Activated naive CD8-positive, alpha-beta T cell treated with anti-CD3 and anti-CD28 coated beads, Interleukin-2, amount 10 ng/mL, durations not matched to agents 7 days and 5 days (primary cell): ENCODE measurements at places on chromosomes 16 and 17. TPM values are rescaled to one million over a fixed set of nuclear protein-coding genes. Genes with fewer than 3 reads are reported as not detected.

Gene RCVRN
- not detected for total RNA-seq

Gene EVI2A
- total RNA-seq: 78.3 TPM

Gene PERCC1
- 0.57 TPM for total RNA-seq

Gene KRT24
- total RNA-seq: not detected

DNA sequence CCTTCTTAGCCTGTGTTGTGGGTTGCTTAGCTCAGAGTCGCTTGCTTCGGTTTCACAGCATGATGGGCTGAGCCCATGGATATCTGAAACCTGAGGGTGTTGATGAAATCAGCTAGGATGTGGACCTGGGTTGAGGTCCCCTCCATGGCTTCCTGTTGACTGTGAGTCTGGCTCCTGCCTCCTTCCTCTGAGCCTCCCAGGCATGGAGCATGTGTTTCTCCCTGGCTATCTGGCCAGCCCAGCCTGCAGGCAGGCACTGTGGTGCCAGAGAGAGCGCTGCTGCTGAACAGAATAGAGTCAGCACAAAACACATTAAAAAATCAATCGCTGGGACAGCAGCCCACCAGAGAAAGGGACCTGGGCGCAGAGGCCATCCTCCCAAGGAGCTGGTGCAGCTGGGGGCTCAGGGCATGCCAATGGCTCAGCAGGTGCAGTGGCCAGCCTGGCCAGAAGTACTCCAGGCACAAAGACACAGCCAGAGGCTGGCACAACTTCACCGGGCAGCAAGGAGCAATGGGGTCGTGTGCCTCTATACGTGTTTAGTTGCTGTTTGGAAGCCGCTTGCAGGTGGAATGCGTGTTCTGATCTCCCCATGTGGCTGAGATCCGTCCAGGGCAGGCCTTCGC is 28.3 kb upstream of the GPRC5C start:
- DNase-seq: no peak
- no peaks in the 10 kb centered on the region for H3K36me3 ChIP-seq
- peaks cover 12% of the 10 kb centered on the region for H3K27me3 ChIP-seq
- H3K4me1 ChIP-seq: peaks cover 7% of the 10 kb centered on the region

DNA sequence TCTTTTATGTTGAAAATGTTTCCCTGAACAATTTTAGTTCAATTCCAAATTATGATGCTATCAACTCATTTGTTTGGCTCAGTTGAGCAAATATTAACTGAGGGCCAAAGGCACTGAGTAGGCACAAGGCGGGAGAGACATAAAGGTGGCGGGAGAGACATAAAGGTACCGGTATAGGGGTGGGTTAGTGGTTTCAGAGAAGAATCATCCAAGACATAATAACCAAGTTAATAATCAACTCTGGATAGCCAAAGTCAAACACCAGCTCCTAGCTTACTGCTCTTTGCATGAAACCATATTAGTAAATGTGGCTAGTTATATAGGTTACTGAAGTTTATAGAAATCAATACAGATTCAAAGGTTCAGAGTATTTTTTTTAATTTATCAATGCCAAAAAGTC is 91.7 kb downstream of the RPGRIP1L start:
- H3K27me3 ChIP-seq: no peaks in the 10 kb centered on the region
- no peaks in the 10 kb centered on the region for H3K36me3 ChIP-seq
- no peaks in the 10 kb centered on the region for H3K4me1 ChIP-seq
- H3K27ac ChIP-seq: no peak overlapping the region

GRCh38 chr16:67860589-67861398 is 12.1 kb upstream of the EDC4 start:
- no peak overlapping the region for H3K4me3 ChIP-seq
- H3K4me1 ChIP-seq: peaks cover 13% of the 10 kb centered on the region
- H3K36me3 ChIP-seq: peaks cover 3% of the 10 kb centered on the region
- peak overlapping the region; percentile 12 for H3K27ac ChIP-seq
- DNase-seq: no peak
- no peaks in the 10 kb centered on the region for H3K27me3 ChIP-seq

DNA sequence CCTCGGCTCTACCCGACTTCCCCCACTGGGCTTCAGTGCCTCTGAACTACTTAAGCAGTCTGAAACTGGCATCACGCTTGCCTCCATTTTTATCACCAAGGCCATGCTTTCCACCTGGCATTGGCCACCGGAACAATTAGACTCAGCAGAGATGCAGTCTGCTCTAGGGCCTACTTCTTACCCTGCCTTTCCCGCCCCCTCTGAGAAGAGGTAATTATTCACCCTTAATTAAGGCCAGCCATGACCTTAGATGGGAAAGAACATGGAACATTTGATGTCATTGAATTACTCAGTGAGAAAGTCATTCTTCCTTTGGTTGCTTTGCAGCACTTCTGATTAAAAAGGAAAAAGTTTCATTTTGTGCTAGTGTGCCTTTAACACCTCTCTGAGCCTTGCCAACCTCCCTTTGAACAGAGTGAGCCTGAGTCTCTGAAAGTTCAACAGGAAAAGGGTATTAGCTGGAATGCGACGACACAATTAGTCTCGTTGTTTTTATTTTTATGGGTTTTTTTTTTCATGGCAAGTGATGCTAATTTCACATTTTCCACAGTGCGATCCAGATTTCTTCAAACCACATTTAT is 60.9 kb upstream of the TNRC6A start:
- H3K27ac ChIP-seq: no peak overlapping the region
- H3K36me3 ChIP-seq: no peaks in the 10 kb centered on the region
- H3K27me3 ChIP-seq: peaks cover 13% of the 10 kb centered on the region
- H3K4me1 ChIP-seq: peaks cover 6% of the 10 kb centered on the region

DNA sequence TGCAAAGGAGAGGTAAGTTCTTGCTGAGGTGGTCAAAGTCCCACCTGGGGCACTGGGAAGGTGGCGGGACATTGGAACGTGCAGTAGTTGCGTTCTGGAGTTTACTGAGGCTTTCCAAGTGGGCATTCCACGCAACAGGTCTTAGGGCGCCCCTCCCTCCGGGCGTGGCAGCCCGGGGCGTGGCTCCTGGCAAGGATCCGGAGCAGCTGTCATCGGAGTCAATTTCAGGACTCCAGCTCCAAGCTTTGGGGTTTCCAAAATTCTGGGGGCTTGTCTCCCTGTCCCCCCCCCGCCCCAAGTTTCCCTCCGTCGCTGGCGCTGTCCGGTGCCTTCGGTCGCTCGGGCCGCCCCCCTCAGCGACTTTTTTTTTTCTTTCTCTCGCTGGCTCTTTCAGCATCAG is 43.1 kb upstream of the AMZ2 start:
- H3K4me3 ChIP-seq: peak overlapping the region; percentile 89
- H3K27me3 ChIP-seq: peaks cover 28% of the 10 kb centered on the region
- peaks cover 7% of the 10 kb centered on the region for H3K36me3 ChIP-seq
- H3K4me1 ChIP-seq: peaks cover 22% of the 10 kb centered on the region
- no peak overlapping the region for H3K27ac ChIP-seq
- DNase-seq: peak; percentile 44

- DNase-seq: no peak
- H3K4me3 ChIP-seq: no peak overlapping the region
- H3K27me3 ChIP-seq: peaks cover 2% of the 10 kb centered on the region
- H3K27ac ChIP-seq: no peak overlapping the region
- no peaks in the 10 kb centered on the region for H3K36me3 ChIP-seq
Measured at GRCh38 chr16:77919761-77920415, 102.5 kb upstream of the CLEC3A start.

DNA sequence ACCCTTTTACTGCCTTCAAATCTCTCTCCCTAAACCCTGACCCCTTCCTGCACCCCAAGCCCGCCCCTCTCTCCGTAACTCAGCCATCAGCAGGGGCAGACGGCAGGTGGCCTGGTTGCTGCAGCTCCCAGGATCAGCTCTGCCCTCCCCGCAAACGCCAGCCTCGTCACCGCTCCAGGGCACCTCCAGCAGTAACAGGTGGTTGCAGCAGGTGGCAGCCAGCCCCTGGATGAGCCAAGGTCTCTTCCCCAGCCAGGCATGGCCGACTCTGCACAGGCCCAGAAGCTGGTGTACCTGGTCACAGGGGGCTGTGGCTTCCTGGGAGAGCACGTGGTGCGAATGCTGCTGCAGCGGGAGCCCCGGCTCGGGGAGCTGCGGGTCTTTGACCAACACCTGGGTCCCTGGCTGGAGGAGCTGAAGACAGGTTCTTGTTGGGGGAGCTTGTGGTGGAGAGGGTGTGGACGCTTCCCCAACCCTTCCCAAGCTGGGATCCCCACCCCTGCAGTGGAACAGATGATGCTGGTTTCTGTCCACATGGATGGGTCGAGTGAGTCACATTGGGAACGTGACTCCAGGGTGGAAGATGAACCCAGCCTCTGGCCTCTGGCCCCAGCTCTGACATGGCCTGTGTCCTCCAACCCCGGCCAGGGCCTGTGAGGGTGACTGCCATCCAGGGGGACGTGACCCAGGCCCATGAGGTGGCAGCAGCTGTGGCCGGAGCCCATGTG is 558 bp downstream of the HSD3B7 start:
- H3K27me3 ChIP-seq: no peaks in the 10 kb centered on the region
- peak overlapping the region; percentile 63 for H3K27ac ChIP-seq
- no peaks in the 10 kb centered on the region for H3K36me3 ChIP-seq
- peak; percentile 47 for DNase-seq
- H3K4me1 ChIP-seq: peaks cover 7% of the 10 kb centered on the region
- H3K4me3 ChIP-seq: peak overlapping the region; percentile 76

DNA sequence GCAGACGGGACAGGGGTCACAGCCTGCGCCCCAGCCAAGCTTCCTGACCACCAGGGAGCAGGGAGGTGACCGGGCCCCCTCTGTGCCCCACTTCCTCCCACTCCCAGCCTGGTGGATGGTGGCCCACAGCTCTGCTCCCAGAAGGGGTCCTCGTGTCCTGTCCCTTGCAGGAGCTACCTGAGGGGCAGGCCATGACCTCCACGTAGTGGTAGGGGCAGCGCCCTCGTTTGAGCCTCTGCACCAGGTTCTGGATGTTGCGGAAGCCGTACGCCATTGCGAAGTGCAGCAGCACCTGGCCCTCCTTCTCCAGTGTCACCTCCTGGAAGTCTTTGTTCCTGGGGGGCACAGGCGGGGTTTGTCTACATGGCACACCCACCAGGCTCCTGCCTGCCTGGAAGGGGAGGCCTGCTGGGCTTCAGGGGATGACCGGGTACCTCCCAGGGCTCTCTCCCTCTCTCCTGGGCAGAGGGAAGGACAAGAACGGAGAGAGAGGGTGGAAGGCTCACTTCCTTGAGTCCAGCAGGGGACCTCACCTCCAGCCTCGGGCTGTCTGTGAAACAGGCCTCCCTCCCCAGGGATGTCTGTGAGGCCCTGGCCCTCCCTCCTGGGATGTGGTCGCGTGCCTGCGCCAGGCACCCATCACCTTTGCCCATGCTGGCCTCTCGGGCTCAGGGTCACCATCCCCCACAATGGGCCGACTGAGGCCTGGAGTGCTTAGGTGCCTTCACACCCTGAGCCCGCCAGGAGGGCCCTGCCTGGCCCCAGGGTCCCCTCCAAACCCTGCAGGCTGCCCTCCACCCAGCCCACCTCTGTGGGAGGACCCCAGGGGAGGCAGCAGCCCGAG is 4.0 kb downstream of the HAGHL start:
- H3K36me3 ChIP-seq: peaks cover 2% of the 10 kb centered on the region
- DNase-seq: no peak
- no peaks in the 10 kb centered on the region for H3K27me3 ChIP-seq
- H3K27ac ChIP-seq: no peak overlapping the region
- no peak overlapping the region for H3K4me3 ChIP-seq

DNA sequence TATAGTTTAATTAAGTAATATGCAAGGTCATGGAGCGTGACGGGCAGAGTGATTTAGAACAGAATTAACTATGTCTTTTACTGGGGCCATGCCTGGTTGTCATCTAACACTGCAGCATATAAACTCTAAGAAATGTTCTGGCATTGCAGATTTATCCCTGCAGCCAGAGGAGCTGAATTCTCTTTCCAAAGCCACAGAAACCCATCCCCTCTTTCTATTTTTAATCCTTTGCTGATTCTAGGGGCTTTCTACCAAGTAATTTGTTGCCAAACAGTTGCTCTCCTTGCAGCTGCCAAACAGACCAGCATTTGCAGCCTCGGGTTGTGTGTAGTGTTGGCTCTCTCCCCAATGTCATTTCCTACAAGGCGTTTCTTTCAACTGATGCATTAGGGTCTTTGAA is 243.2 kb upstream of the MON1B start:
- H3K36me3 ChIP-seq: no peaks in the 10 kb centered on the region
- no peak for DNase-seq
- no peaks in the 10 kb centered on the region for H3K4me1 ChIP-seq
- H3K27ac ChIP-seq: no peak overlapping the region

DNA sequence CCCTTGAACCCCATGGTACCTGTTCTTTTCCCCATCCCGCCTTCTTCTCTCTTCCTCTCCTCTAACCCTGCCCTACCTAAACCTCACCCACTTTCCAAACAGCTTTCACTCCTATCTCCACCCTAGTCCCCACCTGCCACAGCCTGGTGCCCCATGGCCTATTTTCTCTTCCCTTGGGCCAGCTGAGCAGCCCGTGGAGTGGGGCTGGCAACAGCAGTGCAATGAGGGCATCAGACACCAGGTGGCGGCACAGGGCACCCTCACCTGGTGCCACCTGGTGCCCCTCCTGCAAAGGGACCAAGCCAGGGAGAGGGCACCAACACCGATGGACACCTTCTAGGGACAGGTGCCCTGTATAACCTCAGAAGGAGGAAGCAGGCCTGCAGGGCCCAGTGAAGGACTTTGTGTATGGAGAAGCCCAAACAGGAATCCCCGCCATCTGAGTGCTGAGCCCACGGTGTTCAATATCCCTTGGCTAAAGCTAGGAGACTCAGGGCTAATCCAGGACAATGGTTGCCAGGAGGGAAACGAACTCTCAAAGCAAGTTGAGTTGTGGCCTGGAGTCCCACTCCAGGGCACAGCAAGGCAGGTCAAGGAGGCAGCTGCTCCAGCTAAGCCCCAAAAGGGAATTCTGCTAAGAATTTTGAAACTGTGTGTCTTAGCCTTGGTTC is 4.0 kb upstream of the ABCC3 start:
- H3K27ac ChIP-seq: no peak overlapping the region
- no peak overlapping the region for H3K4me3 ChIP-seq
- peaks cover 67% of the 10 kb centered on the region for H3K27me3 ChIP-seq
- H3K36me3 ChIP-seq: no peaks in the 10 kb centered on the region
